ENCODE measurements at places on chromosomes 2 and 18.

- no peak for DNase-seq
Measured at GRCh38 chr2:18426174-18426573, 134.3 kb downstream of the RDH14 start.

GRCh38 chr18:79394534-79395307 is 1.0 kb upstream of the NFATC1 start:
- DNase-seq, result no peak

DNA sequence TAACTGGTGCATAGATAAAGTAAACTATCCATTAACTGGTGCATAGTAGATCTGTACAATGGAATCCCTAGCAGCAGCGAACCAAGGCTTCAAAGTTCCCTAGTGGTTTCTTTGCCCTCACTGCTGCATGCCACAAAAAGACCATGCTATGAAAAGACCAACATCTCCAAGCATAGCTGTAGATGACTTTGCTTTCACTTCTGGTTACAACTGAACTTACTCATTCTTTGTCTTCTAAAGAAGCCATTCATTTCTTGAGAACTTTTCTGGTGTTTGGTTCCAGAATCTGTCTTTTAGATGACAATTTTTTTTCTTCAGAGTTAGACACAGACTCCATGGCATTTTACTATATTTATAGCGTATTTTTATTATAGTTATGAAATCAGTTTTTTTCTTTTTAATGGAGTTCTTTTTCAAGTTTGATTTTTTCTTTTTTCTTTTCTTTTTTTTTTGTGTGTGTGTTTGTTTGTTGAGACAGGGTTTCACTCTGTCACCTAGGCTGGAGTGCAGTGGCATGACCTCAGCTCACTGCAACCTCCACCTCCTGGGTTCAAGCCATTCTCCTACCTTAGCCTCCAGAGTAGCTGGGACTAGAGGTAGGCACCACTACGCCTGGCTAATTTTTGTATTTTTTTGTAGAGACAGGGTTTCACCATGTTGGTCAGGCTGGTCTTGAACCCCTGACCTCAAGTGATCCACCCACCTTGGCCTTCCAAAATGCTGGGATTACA is 63.6 kb downstream of the SLC35F5 start:
- DNase-seq, result no peak

DNA sequence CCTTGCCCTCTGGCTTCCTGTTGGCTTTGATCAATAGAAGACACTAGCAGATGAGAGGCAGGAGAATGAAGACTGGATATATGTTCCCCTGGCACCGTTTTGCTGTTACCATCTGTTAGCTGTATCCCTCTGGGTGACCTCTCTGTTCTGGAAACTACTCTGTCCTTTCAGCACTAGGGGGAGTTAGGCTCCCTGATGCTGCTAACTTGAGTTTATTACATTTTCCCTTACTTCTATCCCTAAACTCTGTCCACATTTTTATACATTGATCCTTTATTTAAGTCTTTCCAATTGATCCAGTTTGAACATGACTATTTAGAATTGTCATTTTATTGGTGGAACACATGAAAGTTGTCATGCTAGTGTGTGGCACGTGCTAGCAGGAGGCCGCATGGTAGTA is 1014.3 kb upstream of the CDH2 start:
- DNase-seq, result no peak

- DNase-seq, result no peak
Measured at GRCh38 chr2:233329489-233330135, 22.0 kb downstream of the SAG start.

GRCh38 chr18:48932822-48933510 is 17.8 kb downstream of the SMAD7 start:
- peak; percentile 86 for DNase-seq

DNA sequence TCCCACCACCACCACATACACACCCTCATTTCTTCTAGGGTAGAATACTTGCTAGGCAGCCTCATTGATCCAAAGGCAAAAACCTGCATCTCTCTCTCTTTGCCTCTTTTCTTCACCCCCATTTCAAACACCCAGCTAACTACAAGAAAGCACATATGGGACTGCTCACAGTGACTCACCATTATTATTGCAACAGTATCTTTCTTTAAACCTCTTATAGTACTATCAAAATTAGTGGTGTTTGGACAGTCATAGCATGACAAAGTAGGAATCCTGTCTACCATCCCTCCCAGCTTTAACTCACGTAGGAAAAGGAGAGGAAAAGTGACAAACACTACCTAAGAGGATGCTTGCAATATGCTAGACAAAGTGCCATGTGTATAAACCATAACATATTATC is 422.5 kb upstream of the CRIM1 start:
- DNase-seq, result no peak

- peak; percentile 65 for DNase-seq
Measured at GRCh38 chr2:96763511-96764252, 3.0 kb downstream of the CNNM4 start.

DNA sequence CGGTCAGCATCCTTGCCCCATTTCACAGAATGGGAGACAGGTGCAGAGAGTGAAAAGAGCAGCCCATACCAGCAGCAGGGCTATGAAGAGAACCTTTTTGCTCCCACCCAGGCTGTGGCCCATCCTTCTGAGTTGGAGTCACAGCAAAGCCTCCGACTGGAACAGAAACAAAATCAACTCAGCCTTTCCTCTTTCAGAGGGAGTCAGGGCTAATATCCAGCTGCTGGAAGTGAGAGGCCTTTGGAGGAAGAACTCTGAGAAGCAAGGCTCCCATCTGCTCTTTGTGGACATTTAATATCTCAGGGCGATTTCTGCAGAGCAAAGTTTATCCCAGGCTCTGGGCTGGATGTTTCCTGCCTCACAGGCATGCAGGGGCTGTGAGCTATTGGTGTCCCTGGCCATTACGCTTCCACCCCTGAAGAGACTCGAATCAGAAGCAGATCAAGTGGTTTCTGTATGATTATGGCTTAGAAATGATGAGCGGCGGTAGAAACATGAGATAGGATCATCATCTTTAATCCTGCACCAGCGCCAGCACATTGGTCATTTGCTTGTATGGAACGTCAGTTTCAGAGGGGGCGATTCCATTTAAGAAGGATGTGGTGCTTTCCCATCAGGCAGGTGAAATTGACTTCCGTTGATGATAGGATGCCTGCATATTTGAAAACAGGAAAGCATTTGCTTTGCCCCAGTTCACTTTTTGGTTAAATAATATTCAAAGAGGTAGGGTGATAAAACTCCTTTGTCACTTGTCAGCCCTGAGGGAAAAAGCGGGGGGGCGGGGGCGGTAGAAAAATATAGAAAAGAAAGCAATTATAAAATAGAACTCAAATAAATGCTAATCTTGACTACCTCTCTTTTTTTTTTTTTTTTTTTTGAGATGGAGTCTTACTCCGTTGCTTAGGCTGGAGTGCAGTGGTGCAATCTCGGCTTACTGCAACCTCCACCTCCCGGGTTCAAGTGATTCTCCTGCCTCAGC is 152.4 kb downstream of the LRRC30 start:
- DNase-seq, result no peak

- DNase-seq, result no peak
Measured at GRCh38 chr18:23069481-23069880, 65.8 kb upstream of the CABLES1 start.

DNA sequence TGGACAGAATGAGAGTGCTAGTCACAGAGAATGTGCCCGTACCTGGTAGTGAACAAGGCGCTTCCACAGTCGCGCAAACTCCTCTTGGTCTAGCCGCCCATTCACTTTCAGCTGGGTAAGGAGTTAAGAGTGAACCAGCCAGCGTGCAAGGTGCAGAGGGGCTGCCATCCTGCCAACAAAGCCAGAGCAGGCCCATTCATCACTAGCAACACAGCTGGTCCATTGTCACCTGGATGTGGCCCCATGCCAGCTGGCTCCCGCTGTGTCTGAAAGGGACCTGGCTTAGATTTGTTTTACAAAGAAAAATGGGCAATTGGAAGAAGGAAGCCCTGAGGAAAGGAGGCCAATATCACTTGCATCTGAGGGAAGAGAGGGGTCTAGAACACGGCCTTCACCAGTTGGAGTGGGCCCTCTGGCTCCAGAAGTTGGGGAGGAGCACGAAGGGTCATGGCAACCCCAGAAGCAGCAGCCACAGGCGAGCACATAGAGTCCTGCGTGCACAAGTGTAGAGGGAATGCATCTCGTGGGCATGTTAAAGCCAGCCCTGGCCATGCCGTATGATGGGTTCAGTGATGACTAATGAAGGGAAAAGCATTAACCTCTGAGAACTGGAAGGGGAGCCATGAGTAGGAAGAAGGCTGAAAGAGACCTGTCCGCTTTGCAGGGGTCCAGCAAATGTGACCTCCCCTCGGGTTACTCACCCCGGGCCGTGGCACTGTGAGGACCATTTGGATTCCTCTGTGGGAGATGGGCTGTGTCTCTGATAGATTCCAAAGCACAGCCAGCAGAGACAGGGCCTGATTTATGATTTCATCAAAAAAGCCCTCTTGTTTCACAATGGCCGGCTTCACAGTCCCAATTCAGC is 70.6 kb downstream of the CAPN13 start:
- no peak for DNase-seq

DNA sequence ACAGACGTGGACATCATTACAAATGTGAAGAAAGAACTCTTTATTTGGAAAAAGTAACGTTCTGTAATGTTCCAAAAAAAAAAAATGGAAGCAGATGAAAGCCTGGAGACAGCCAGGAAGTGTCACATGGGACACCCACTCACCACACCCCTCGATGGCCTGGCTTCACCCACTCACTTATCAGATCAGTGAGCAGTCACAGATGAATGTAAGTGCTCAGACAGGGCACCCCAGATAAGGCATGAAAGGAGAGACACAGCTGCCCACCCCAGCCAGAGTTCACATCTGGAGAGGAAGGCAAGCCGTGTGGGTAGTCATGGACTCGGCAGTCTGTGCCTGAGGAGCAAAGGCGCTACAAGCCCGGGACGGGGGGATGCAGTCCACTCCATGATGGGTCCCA is 105.2 kb downstream of the SEPTIN10 start:
- no peak for DNase-seq

Measured in KBM-7 (cell line).